Activated T-cell treated with anti-CD3 and anti-CD28 coated beads, Interleukin-2, amount 50 U/mL, for 1 hour (primary cell): ENCODE measurements at places on chromosomes 11 and 22.

GRCh38 chr11:64040684-64041322 lies 5.1 kb downstream of the FLRT1 start:
- no peak for DNase-seq

- no peak for DNase-seq
These were observed 19.3 kb downstream of the ENDOD1 start for GRCh38 chr11:95108671-95109551.

DNA sequence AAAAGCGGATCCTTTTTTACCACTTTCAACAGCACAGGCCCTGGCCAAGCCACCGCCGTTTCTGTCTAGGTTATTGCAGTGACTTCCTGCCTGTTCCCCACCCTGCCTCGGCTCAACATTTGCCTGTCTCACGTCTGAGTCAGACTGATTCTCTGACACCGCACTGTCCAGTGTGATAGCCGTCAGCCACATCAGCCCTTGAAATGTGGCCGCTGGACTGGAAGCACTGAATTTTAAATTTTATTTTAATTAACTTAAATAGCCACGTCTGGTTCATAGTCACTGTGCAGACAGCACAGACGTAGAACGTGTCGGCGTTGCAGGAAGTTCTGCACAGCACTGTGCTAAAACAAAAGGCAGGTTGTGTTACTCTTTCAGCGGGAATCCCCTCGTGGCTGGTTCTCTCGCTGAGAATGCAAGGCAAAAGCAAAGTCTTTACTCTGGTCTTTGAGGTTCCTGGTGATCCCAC lies 56.3 kb upstream of the ADSL start:
- DNase-seq = peak; percentile 76

- no peak for DNase-seq
These were observed 338.6 kb downstream of the SHANK2 start for GRCh38 chr11:70913715-70914231.

- DNase-seq = no peak
These were observed 126.3 kb downstream of the CADM1 start for GRCh38 chr11:115377882-115378296.

GRCh38 chr11:16217631-16218030 lies 138.7 kb downstream of the SOX6 start:
- DNase-seq = no peak

DNA sequence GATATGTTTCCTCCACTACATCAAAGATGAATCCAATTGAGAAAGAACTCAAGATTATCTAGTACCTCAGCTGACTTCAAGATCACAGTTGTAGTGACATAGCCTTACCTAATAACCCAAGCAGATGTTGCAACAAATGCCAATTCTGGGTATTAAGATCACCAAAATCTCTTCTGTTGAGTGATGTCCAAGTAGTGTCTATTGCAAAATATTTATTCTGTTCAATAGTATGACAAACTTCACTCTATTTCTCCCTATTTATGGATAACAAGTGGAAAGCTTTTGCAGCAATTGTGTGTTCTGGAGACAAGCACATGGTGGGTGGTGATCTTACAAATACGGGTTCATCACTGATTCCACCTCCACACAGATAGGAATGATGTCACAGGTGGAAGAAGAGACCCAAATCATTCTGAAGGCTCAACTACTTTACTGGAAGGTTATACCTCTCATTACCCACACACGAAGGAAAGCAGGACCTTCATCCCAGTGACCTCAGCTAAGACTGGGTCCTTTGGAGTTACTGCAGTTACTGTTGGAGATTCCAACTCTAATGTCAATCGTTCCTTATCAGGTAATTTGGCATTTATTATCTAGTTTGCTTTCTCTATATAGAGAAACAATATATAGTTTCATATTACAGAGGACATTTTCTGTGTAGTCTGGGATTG lies 72.0 kb downstream of the CD44 start:
- no peak for DNase-seq

GRCh38 chr11:57800444-57801182 lies 39.0 kb downstream of the CTNND1 start:
- DNase-seq = no peak

DNA sequence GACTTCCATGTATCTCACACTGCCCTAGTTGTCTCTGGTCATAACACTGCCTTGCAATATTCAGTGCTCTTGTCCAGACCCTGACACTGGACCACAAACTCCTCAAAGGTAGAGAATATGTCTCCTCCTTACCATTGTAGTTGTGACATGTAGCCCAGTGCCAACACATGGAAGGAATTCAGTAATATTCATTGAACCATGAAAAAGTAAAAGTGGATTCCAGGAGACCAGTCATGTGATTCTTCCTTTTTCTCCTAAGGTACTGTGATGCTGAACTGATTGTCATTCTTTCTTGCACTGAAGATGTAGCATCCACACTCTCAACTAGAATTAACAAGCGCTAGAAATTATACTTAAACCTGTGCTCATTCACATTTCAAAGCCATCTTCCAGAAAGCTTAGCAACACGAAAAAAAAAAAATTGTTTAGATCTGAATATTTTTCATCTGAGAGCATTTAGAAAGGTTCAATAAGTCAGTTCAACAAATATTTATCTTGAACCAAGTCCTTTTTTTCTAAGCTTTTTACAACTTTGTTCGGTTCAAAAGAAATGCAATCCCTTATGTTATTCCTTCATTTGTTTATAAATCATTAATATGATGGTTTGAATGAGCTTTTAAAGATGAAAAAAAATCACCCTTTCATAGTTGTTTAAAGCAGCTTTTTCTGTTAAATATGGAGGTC lies 224.7 kb upstream of the BLID start:
- no peak for DNase-seq

GRCh38 chr22:22728382-22728781 lies 84.0 kb downstream of the GGTLC2 start:
- no peak for DNase-seq

- DNase-seq = no peak
These were observed 116.5 kb downstream of the ME3 start for GRCh38 chr11:86555866-86556265.

DNA sequence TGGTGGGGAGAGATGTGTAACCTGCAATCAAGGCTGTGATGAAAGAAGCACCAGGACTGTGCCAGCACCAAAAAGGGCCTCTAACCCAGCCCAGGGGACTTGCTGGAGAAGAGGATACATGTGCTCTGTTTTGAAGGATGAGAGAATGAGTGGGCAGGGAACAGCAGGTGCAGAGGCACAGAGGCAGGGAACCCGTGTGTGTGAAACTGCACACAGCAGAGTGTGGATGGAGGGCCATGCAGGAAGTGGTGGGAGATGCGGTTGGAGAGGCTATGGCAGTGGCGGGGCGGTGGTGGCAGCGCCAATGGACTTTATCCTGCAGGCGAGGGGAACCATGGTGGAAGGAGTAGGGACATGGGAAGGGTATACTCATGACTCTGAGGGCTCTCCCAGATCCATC lies 25.2 kb upstream of the LRRC32 start:
- no peak for DNase-seq

DNA sequence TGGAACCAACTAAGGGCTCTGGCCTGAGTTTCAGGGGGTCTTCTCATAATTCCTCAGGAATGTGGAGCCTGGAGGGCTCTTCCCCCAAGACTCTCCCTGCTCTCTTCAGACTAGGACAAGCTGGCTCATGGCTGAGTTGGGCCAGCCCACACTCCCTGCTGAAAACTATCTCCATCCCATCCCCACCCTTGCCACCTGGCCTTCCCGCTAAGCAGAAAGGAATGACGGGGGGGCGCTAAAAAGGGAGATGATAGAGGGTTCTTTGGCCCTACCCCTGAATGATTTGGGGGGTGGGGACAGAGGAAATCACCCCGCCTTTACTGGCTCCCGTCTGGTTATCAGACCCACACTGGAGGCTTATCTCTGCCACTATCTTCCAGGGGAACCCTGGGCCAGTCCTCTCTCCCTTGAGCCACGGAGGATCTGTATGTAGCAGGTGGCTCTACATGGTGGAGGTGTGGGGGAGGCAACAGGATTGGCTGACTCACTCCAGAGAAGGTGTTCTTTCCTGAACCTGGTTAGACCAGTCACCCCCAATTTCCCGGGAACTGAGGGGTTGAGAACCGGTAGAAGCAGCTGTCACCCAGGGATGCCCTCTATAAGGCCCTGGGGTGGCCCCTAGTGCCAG lies 5.7 kb downstream of the SMTN start:
- no peak for DNase-seq

GRCh38 chr11:58734681-58735490 lies 3.1 kb upstream of the GLYAT start:
- no peak for DNase-seq

DNA sequence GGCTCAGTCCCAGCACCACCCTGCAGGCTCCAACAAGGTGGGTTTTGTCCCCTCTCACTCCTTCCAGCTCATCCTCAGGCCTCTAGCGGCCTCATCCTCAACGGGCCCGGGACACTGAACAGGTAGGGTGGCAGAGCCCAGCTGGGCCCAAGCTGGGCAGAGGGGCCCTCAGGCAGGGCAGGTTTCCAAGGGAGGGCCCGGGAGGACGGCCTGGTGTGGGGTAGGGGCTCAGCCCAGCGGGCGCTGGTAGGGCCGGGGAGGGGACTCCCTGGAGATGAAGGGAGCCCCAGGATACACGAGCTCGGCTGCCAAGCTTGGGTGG lies 2.5 kb upstream of the IFITM10 start:
- no peak for DNase-seq

- DNase-seq = no peak
These were observed 65.9 kb upstream of the SC5D start for GRCh38 chr11:121226415-121227263.

- no peak for DNase-seq
These were observed 77.0 kb upstream of the FGF3 start for GRCh38 chr11:69896250-69896649.

- no peak for DNase-seq
These were observed 25.6 kb downstream of the TXN2 start for GRCh38 chr22:36455571-36456463.
